ENCODE measurements at places on chromosomes 4 and X.
A peak's percentile ranks its signal among the peaks of the same experiment; 100 is the strongest.

- no peak overlapping the region for H3K27ac ChIP-seq
- H3K27me3 ChIP-seq, result peaks cover 4% of the 10 kb centered on the region
- H3K4me1 ChIP-seq, result peaks cover 15% of the 10 kb centered on the region
Measured at GRCh38 chr4:152590179-152591031, 54.5 kb upstream of the FBXW7 start.

DNA sequence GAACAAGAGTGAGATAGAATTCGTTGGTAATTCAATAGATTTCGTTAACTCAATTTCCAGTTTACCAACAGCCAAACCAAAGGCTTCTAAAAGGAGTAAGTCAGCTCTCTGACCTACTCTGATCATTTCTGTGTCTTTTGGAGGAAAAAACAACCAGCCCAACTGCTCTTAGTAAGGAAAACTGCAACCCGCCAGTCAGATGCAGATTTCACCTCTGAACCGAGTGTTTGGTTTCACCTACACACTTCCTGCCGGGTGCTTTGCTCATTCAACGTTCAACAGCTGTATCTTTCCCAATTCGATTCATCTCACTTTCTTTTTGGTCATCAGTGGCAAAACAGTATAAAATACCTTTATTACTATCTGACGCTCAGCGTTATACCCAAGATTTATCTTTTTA is 24.5 kb downstream of the TMSB4X start:
- peaks cover 62% of the 10 kb centered on the region for H3K4me1 ChIP-seq
- no peak for DNase-seq
- no peaks in the 10 kb centered on the region for H3K36me3 ChIP-seq

GRCh38 chr4:169305651-169306050 is 34.9 kb upstream of the SH3RF1 start:
- H3K27me3 ChIP-seq, result no peaks in the 10 kb centered on the region
- peaks cover 7% of the 10 kb centered on the region for H3K4me1 ChIP-seq
- no peaks in the 10 kb centered on the region for H3K36me3 ChIP-seq
- no peak overlapping the region for H3K4me3 ChIP-seq
- no peak for DNase-seq
- H3K27ac ChIP-seq, result no peak overlapping the region

DNA sequence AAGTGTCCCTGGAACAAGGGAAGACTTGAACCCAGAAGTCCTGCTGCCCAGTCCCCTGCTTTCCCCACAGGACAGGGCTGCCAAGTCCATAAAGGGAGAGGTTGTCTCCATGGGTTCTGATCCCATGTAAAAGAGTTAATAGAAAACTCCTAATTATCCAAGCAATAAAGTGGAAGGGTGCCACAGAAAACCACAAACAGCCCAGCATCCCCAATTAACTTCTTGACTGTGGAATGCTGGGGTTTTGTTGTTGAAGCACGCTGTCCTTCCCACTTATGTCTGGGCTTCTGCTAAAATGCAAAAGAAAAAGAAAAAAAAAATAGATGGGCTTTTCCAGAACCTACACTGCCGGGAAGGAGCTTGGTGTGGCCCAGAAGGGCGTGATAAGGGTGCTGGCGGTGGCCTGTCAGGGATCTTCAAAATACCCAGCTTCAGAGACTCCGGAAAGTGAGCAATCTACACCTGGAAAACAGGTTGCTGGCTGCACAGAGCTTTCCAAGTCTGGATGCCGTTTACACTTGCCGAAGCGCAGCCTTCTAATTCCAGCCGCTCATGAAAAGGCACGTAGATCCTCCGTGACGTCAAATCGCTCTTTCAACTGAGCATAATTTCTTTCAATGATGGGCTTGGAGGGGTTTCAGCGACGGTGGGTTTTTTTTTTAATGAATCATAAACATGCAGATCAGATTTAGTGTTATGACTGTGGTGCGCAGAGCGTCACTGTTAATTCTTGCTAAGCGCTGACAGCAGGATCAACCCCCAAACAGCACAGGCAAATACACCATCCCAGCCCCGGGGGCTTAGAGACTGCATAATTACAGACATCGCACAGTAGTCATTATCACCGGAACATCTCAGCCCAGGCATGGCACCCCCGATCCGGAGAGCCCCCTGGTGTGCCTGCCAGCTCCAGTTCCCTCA is 197.6 kb downstream of the BCOR start:
- H3K27me3 ChIP-seq, result peaks cover 8% of the 10 kb centered on the region
- H3K27ac ChIP-seq, result no peak overlapping the region
- no peak overlapping the region for H3K4me3 ChIP-seq
- no peaks in the 10 kb centered on the region for H3K36me3 ChIP-seq

- DNase-seq, result no peak
- no peak overlapping the region for H3K27ac ChIP-seq
- no peaks in the 10 kb centered on the region for H3K36me3 ChIP-seq
- no peaks in the 10 kb centered on the region for H3K27me3 ChIP-seq
- no peaks in the 10 kb centered on the region for H3K4me1 ChIP-seq
Measured at GRCh38 chr4:120977435-120977997, 55.0 kb upstream of the PRDM5 start.

DNA sequence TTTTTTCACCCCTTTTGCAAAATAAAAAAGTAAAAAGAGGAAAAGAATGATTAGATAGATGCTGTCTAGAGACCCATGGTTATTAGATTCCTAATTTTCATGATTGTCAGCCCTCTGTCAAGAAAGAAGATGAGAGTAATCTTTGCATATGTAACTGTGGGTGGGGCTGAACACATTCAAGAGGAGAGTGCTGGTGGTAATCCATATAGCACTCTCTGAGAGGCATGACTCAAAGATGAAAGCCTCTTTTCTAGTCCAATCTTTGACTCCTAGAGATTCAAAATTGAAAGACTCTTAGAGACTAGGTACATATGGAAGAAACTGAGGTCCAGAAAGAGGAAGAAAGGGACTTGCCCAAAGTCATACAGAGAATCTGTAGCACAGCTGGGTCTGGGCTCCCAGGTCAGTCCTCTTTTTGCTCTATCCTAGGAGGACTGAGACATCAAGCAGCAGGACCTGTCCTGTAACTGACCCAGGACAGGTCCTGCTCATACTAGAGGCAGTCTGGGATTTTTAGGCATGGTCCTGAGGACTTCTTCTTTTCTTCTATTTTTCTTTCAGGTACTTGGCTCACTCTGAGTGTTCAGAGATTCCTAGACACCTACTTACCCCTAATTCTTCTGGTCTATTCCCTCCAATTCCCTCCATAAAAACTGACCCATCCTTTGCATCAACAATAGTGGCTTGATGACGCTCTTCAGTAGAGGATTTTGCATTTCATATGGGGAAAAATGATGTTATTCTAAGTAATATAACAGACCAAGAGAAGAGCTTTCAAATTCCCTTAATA is 23.8 kb downstream of the VSIG4 start:
- peaks cover 12% of the 10 kb centered on the region for H3K36me3 ChIP-seq
- H3K4me3 ChIP-seq, result peak overlapping the region; percentile 73
- no peak for DNase-seq
- H3K27me3 ChIP-seq, result no peaks in the 10 kb centered on the region
- peak overlapping the region; percentile 93 for H3K27ac ChIP-seq

- peaks cover 19% of the 10 kb centered on the region for H3K4me1 ChIP-seq
- no peak for DNase-seq
- H3K36me3 ChIP-seq, result peaks cover 7% of the 10 kb centered on the region
Measured at GRCh38 chrX:104137496-104137895, 19.3 kb downstream of the SLC25A53 start.

GRCh38 chr4:77917075-77917474 is 54.4 kb downstream of the MRPL1 start:
- peaks cover 39% of the 10 kb centered on the region for H3K36me3 ChIP-seq
- H3K4me1 ChIP-seq, result peaks cover 23% of the 10 kb centered on the region
- H3K4me3 ChIP-seq, result no peak overlapping the region
- DNase-seq, result no peak

- no peak for DNase-seq
- peaks cover 11% of the 10 kb centered on the region for H3K27me3 ChIP-seq
- peaks cover 2% of the 10 kb centered on the region for H3K36me3 ChIP-seq
- no peak overlapping the region for H3K27ac ChIP-seq
- peaks cover 15% of the 10 kb centered on the region for H3K4me1 ChIP-seq
Measured at GRCh38 chr4:55549888-55550287, 3.2 kb upstream of the CLOCK start.

DNA sequence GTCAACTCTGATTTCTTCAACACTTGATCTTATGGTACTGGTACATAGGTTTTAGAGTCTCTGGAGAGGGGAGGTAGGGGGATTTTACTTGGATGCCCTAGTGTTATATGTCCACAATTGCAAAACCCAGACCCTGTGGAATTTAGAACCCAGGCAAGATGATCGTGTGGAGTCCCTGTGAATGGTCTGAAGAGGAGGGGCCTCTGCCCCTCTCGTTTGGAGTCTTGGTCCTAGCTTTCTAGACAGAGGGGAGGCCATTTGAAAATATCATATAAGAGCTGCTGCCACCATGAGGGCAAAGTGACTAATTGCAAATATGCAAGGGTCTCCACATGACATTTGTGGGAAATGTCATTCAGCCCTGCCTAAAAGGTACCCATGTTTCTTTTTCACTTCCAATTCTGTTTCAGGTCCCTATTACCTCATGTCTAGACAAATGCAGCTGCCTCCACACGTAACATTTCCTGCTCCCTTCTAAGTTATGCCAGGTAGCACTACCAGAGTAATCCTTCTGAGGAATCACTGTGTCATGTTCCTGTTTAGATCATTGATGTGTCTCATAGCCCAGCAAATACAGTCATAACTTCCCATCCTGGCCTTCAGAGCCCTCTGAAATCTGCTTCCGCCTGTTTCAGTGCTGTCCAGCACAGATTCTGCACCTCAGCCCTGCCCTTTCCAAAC is 126.8 kb downstream of the KLHL8 start:
- no peak for DNase-seq
- no peak overlapping the region for H3K4me3 ChIP-seq
- no peaks in the 10 kb centered on the region for H3K27me3 ChIP-seq
- H3K4me1 ChIP-seq, result peaks cover 20% of the 10 kb centered on the region
- H3K27ac ChIP-seq, result peak overlapping the region; percentile 62

DNA sequence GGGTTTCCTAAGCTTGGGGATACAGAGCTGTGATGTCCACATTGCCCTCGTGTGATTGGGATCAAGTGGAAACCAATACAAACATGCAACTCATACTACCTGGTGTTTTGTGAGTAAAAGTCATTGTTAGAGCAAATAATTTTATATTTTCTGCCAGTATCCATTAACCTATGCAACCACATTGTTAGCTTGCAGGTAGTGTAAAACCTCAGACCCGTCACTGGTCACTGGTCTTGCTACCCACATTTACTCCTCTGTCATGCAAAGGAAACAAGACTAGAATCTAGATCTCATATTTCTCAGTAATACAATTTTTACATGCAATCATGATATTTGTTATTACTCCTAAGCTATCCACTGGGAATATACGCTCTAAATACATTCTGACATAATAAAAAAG is 324.3 kb upstream of the NDST4 start:
- no peak overlapping the region for H3K4me3 ChIP-seq
- no peaks in the 10 kb centered on the region for H3K4me1 ChIP-seq
- DNase-seq, result no peak
- no peaks in the 10 kb centered on the region for H3K36me3 ChIP-seq

DNA sequence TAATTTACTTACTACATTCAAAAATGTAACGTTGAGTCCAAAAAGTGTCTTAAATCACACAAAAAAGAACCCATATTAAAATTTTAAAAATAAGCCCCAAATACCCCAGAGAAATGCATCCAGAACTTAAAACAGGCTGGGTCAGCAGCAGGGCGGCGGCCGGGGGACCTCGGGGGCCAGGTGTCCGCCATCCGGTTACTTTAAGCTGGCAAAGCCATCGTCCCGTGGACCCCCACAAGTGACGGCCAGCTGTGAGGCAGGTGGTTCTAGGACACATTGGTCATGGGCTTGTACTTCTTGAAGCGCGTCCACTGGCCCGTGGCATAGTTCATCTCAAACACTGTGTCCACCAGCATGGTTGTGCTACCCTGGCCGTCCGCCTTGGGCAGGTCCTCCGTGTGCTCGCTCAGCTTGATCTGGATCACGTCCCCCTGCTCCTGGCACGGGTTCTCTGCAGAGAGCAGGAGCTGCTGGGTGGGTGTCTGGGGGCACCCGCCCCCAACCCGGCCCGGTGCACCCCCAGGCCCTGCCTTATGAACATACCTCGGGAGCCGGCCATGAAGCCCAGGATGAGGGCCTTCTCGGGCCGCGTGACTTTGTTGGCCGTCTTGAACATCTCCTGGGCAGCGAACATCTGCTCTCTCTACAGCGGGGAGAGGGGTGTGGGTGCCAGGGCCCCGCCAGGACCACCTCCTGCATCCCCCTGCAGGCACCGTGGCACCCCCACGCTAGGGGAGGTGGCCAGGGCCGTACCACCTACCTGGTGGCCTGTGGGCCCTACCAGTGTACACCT is 25.5 kb downstream of the NELFA start:
- H3K27me3 ChIP-seq, result no peaks in the 10 kb centered on the region
- no peak for DNase-seq
- H3K27ac ChIP-seq, result no peak overlapping the region

- no peak within 1 kb of the TSS for H3K27ac ChIP-seq
- peak within 1 kb of the TSS; percentile 84 for H3K4me3 ChIP-seq
- H3K4me1 ChIP-seq, result peaks cover 18% of the 10 kb centered on the region
- peaks cover 4% of the 10 kb centered on the region for H3K36me3 ChIP-seq
- DNase-seq, result no peak
Measured at GRCh38 chr4:154491341-154492271, at the start of gene DCHS2. Gene DCHS2 (minus strand): TSS chr4:154491799. CDS start chr4:154491355, 444 bp downstream.

DNA sequence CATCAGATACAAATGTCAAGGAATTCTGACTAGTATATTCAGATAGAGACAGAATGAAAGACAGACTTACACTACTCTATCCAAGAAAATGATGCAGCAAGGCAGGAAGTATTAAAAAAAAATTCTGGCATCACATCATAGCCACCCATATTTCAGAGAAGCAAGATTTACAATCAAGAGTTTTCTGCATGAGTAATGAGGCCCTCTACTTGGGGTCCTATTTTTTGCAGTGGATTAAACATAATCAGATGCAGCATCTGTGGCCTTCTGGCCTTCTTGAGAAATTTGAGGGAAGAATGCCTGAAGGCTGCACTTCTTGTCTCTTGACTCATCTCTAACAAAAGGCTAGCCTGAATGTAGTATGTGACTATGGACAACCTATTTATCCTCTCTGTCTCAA is 48.2 kb upstream of the SLIT2 start:
- no peaks in the 10 kb centered on the region for H3K4me1 ChIP-seq
- no peaks in the 10 kb centered on the region for H3K36me3 ChIP-seq
- no peaks in the 10 kb centered on the region for H3K27me3 ChIP-seq
- no peak overlapping the region for H3K4me3 ChIP-seq

GRCh38 chr4:70863099-70863790 is 23.6 kb upstream of the GRSF1 start:
- H3K4me3 ChIP-seq, result no peak overlapping the region
- peaks cover 5% of the 10 kb centered on the region for H3K4me1 ChIP-seq
- DNase-seq, result no peak
- no peaks in the 10 kb centered on the region for H3K27me3 ChIP-seq
- peak overlapping the region; percentile 36 for H3K27ac ChIP-seq
- H3K36me3 ChIP-seq, result no peaks in the 10 kb centered on the region

GRCh38 chr4:20639346-20639745 is 60.9 kb upstream of the PACRGL start:
- no peak overlapping the region for H3K27ac ChIP-seq
- no peak overlapping the region for H3K4me3 ChIP-seq
- H3K4me1 ChIP-seq, result no peaks in the 10 kb centered on the region
- DNase-seq, result no peak
- H3K36me3 ChIP-seq, result no peaks in the 10 kb centered on the region
